ENCODE measurements at places on chromosomes 6 and 20. TPM values are rescaled to one million over a fixed set of nuclear protein-coding genes. Genes with fewer than 3 reads are reported as not detected.
A peak's percentile ranks its signal among the peaks of the same experiment; 100 is the strongest.

DNA sequence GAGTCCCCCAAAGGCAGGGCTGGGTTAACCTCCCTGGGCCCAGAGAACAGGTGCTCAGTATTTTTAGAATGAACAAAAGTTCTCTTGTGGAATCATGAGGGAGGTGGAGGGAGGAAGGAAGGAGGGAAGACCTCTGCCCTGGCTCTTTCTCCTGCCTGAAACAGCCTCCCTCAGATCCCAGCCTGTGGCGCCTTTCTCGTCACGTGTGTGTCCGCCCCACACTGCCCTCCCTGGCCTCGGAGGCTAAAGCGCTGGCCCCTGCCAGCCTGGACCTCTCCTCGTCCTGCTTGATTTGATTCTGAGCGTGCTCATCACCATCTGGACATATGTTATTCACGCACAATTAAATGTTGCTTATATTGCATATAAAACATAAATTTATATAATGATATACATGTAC, 40.9 kb downstream of the PHACTR3 start:
- H3K27ac ChIP-seq: no peak overlapping the region
- H3K4me3 ChIP-seq: no peak overlapping the region

GRCh38 chr6:128336436-128337095, 183.8 kb downstream of the PTPRK start:
- H3K4me1 ChIP-seq: peaks cover 27% of the 10 kb centered on the region
- H3K27ac ChIP-seq: no peak overlapping the region
- no peaks in the 10 kb centered on the region for H3K36me3 ChIP-seq
- DNase-seq: no peak
- H3K4me3 ChIP-seq: no peak overlapping the region

DNA sequence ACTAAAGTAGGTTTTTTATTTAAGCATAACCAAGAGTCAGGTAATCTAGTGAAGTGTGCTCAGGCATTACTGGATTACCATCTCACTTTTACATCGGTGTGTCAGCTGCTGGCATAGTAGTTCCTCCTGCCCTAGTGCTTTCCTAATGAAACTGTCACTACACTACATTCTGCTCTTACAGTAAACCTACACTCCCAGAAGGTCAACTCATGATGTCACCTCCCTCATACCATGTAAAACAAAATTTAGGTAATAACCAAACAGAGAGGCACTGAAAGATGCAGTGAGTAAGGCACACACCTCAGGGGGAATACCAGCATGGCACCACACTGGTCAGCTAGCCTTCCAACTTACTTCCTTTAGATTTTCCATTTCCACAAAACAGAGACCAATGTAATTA, 23.3 kb downstream of the HUS1B start:
- peaks cover 11% of the 10 kb centered on the region for H3K4me1 ChIP-seq
- DNase-seq: no peak
- no peak overlapping the region for H3K4me3 ChIP-seq
- no peak overlapping the region for H3K27ac ChIP-seq

The EGFL8 gene
- 17.4 TPM for total RNA-seq

GRCh38 chr6:159077123-159077522, 32.3 kb upstream of the TAGAP start:
- H3K36me3 ChIP-seq: no peaks in the 10 kb centered on the region
- no peak overlapping the region for H3K27ac ChIP-seq
- H3K4me1 ChIP-seq: peaks cover 13% of the 10 kb centered on the region
- no peak for DNase-seq
- H3K4me3 ChIP-seq: no peak overlapping the region

- H3K27me3 ChIP-seq: no peaks in the 10 kb centered on the region
- peaks cover 12% of the 10 kb centered on the region for H3K36me3 ChIP-seq
- no peak overlapping the region for H3K27ac ChIP-seq
- no peak for DNase-seq
- H3K4me1 ChIP-seq: peaks cover 28% of the 10 kb centered on the region
These were observed 86.5 kb upstream of the IFNGR1 start for GRCh38 chr6:137305691-137306090.

The DEK gene
- 194 TPM for total RNA-seq

DNA sequence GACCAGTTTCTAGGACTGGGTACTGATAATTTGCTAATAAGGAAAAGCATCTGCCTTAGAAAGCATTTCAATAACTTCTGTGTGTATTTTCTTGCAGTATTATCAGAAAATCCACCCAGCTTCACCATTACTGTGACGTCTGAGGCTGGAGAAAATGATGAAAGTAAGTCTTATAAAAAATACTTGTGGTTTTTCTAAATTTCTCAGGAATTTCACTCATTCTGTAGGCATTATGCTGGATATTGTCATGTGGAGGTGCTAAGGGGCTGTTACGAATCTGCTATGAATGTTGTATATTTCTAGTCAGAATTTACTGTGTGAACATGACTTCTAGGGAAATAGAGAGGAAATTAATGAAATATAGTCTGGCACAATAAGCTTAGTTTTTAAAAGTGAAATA, 8.9 kb downstream of the RWDD1 start:
- H3K36me3 ChIP-seq: no peaks in the 10 kb centered on the region
- no peak overlapping the region for H3K27ac ChIP-seq
- H3K4me1 ChIP-seq: no peaks in the 10 kb centered on the region
- H3K4me3 ChIP-seq: no peak overlapping the region

DNA sequence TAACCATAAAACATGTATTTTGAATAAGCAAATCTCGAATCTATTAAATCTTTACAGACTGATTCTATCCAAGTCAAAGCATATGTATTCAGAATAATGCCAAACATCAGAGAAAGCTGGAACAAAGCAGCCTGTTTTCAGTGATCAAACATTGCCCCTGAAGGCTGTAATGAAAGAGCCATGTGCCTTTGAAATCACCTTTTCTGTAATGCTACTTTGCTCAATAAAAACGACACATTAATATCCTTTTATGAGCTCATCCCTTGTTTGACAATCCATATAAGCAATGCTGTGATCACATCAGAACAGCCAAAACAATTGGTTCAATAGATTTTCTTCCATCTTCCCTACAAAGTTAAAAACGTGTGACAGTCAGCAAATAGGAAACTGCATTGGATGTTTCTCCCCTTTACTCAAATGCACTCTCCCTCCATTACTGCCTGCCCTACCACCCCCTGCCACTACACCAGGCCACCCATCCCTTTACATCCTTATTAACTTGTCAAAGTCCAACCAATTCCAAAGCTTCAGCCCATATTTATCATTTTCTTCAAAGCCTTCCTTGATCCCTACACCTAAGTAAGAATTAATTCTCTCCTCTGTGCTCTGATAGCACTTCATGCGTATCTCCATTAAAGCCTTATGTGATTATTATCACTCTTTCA, 42.0 kb downstream of the THEMIS start:
- H3K27ac ChIP-seq: no peak overlapping the region
- no peak overlapping the region for H3K4me3 ChIP-seq

DNA sequence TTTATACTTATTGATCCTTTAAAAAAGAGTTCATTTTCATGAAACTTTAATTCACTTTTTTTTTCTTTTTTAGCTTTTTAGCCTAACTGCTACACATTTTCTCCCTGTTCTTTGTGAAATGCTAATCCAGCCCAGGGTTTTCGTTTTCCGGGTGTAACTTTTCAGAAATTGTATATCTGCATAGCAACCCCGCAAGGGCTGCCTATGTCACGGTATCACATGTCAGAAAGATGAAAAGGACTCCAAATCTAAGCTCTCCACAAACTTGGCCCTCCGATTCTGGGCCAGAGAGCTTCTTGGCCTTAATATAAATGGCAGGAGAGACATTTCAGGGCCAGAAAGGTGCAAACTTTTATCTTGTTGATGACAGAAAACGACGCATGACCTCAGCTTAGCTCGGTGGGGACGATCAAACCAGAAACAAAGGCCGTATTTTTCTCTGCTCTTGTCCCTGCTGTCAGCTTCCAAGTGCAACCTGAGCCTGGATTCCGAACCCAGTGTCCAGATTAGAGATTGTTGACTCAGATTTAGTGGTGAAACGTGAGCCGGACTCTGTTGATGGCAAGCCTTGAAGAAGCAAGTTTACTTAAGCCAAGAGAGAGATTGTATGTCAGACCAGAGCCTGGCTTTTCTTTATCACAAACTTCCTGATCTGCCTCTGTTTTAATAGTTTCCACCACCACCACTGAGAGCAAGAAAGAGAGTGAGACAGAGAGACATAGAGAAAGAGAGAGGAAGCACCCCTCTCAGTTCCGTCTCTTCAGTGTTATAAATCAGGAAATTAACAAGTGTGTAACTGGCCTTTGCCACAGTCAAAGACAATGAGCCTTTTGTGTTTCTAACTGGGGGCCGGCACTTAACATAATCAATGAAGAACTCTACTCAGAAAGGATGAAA, 157.8 kb downstream of the SCML4 start:
- no peak for DNase-seq
- H3K4me3 ChIP-seq: no peak overlapping the region
- peak overlapping the region; percentile 45 for H3K27ac ChIP-seq
- peaks cover 55% of the 10 kb centered on the region for H3K4me1 ChIP-seq
- H3K36me3 ChIP-seq: no peaks in the 10 kb centered on the region

The OR12D3 gene
- not detected for total RNA-seq

The NXT1 gene
- 18.8 TPM for total RNA-seq

DNA sequence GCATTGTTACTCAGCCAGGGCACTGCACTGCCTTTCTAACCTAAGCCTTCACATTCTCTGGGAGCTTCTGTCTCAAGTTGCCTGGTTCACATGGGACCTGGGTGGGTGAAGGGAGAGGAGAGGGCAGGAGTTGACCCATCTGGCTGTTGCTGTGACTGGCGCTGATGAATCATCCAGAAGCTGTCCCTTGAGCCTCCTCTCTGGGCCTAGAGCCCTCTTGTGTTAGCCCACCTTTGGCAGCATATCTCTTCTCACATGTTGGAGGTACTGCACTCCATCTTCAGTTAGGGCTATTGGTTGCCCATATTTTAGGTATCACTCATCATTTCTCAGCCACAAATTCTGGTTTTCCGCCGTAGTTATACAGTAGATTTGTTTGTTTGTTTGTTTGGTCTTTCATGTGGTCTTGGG, 19.8 kb downstream of the XRN2 start:
- no peaks in the 10 kb centered on the region for H3K27me3 ChIP-seq
- H3K27ac ChIP-seq: peak overlapping the region; percentile 50
- H3K36me3 ChIP-seq: peaks cover 7% of the 10 kb centered on the region
- DNase-seq: no peak

The MAP7 gene
- 59.1 TPM for total RNA-seq

GRCh38 chr6:161636882-161637430, 363.1 kb upstream of the AGPAT4 start:
- H3K4me3 ChIP-seq: no peak overlapping the region
- peaks cover 21% of the 10 kb centered on the region for H3K4me1 ChIP-seq
- H3K27me3 ChIP-seq: no peaks in the 10 kb centered on the region
- DNase-seq: no peak

GRCh38 chr6:82015043-82015442, 232.5 kb downstream of the IBTK start:
- H3K4me3 ChIP-seq: no peak overlapping the region
- no peak for DNase-seq
- no peaks in the 10 kb centered on the region for H3K27me3 ChIP-seq
- peaks cover 7% of the 10 kb centered on the region for H3K36me3 ChIP-seq
- H3K4me1 ChIP-seq: peaks cover 11% of the 10 kb centered on the region

GRCh38 chr6:139790527-139790926, 416.1 kb upstream of the CITED2 start:
- no peak for DNase-seq
- H3K27me3 ChIP-seq: no peaks in the 10 kb centered on the region
- H3K4me1 ChIP-seq: no peaks in the 10 kb centered on the region
- H3K27ac ChIP-seq: no peak overlapping the region
- H3K4me3 ChIP-seq: no peak overlapping the region

The HECA gene
- 8.1 TPM for total RNA-seq

DNA sequence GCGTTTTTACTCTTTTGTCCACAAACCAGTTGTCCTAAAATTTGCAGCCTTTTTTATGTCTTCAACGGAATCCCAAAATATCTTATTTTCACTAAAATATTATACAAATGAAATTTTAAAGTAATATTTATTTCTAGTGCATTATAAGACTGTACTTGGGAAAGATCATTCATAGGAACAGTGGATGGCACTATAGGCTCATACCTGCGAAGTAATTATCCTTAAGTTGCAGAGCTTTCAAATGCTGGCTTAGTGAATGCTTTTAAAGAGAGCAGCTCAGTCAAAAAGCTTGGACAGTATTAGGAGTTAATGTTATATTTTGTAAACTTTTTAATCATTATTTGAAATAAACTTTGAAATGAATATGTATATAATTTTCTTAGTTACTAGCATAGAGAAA, 254.9 kb downstream of the CDKAL1 start:
- no peaks in the 10 kb centered on the region for H3K36me3 ChIP-seq
- H3K27me3 ChIP-seq: no peaks in the 10 kb centered on the region
- no peak for DNase-seq
- no peak overlapping the region for H3K27ac ChIP-seq
- H3K4me1 ChIP-seq: peaks cover 23% of the 10 kb centered on the region

DNA sequence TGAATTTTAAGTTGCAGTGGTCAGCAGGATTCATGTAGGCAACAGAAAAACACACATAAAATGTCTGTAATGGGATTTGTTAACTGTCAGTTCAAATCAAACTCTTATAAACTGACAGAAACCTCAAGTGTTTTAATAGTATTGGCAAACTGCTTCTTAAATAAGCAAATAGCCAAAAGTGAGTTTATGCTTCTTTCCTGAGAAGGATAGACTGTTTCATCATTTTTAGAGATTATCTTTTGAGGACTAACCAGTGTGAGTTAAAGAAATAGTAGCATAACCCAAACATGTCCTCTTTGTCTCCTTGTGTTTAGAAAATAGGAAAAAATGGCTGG, 68.0 kb downstream of the AIG1 start:
- DNase-seq: no peak
- no peak overlapping the region for H3K27ac ChIP-seq
- H3K4me3 ChIP-seq: no peak overlapping the region
- no peaks in the 10 kb centered on the region for H3K27me3 ChIP-seq
- peaks cover 30% of the 10 kb centered on the region for H3K36me3 ChIP-seq
- H3K4me1 ChIP-seq: no peaks in the 10 kb centered on the region

DNA sequence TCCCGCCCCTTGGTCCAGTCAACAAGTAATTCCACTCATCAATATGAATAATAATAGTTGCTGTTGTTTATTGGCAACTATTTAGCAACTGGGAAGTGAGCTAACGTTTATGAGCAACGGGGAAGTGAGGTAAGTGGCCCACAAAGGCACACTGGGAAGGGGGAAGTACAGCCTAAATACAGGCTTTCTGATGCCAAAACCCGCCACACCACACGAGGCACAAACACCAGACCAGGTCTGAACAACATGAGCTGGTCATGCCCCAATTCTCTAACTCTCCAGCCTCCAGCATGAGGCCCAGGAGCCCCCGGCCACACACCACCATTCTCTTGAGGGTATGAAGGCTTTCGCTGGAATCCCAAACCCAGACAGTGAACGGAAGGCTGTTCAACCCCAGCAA, 50.8 kb downstream of the PREX1 start:
- H3K27ac ChIP-seq: no peak overlapping the region
- H3K27me3 ChIP-seq: peaks cover 6% of the 10 kb centered on the region
- H3K4me1 ChIP-seq: no peaks in the 10 kb centered on the region
- DNase-seq: no peak
- no peak overlapping the region for H3K4me3 ChIP-seq

GRCh38 chr20:48373555-48373934, 454.3 kb downstream of the PREX1 start:
- H3K27me3 ChIP-seq: peaks cover 4% of the 10 kb centered on the region
- H3K36me3 ChIP-seq: no peaks in the 10 kb centered on the region
- H3K27ac ChIP-seq: peak overlapping the region; percentile 33
- peaks cover 50% of the 10 kb centered on the region for H3K4me1 ChIP-seq
- H3K4me3 ChIP-seq: no peak overlapping the region

GRCh38 chr6:105038259-105038658, 81.4 kb downstream of the LIN28B start:
- no peaks in the 10 kb centered on the region for H3K36me3 ChIP-seq
- DNase-seq: peak; percentile 26
- H3K27me3 ChIP-seq: no peaks in the 10 kb centered on the region
- peaks cover 53% of the 10 kb centered on the region for H3K4me1 ChIP-seq

The MUC22 gene
- total RNA-seq: not detected

The PGC gene
- 0.62 TPM for total RNA-seq

Data from WTC11 (cell line).